ENCODE measurements at places on chromosomes 13 and 19.

DNA sequence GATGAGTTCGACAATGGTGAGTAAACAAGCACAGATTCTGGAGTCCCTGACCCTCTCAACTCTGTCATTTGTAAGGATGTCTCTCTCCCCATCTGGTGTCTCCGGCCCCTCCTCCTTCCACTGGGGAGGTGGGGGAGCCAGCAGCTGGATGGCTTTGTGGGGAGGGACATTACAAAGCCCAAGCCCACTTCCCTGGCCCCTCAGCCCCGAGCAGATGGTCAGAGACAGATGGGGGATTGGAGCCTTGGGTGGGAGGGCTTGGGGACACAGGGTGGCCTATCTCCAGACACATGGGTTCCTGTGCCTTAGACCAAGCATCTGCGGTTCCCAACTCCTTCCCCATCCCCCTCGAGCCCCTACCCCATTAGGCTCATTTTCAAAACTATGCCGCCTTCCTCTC lies 2.5 kb downstream of the TIMM50 start:
- DNase-seq, result no peak

DNA sequence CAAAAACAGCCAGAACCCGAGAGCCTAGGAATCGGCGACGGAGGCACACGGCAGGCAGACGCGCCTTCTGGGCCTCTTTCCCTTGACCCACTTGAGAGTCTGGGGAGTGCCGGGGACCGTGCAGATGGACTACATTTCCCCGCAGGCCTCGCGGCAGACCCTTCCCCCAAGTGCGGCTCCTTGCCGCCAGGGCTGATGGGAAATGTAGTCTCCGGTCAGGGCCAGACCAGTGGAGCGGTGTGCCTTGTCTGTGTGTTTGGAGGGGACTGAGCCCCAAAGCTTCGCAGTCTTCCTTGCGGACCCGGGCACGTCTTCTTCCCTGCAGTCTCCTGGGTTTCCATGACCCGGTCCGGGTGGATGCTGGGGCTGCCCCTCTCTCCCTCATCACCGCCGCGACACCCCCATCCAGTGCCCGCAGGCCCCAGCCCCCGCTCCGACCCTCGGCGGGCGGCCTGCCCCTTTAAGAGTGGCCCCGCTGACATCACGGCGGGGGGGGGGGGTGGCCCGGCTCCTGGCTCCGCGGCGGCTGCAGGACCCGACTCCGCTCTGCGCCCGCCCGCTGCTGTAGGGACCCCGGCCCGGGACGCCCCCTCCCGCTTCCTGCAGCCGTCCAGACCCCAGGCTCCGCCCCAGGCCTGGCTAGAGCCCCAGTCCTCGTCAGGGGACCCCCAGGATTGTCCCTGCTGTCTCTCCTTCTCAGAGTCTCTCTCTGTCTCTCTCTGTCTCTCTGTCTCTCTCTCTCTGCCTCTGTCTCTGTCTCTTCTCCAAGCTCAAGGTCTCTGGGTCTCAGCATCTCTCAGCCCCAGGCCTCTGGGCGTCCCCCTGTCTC lies 758 bp upstream of the CACNG7 start:
- DNase-seq, result peak; percentile 53

- no peak for DNase-seq
Measured at GRCh38 chr13:48511621-48512230, 21.2 kb downstream of the RCBTB2 start.

DNA sequence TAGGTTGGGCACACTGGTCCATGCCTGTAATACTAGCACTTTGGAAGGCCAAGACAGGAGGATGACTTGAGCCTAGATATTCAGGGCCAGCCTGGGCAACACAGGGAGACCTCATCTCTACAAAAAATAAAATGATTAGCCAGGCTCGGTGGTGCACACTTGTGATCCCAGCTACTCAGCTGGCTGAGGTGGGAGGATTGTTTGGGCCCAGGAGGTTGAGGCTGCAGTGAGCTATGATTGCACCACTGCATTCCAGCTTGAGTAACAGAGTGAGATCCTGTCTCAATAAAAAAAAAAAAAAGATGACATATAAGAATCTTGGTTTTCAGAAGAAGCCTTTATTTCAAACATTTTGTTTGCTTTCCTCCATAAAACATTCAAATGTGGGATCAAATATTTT lies 178.0 kb downstream of the LIG4 start:
- DNase-seq, result peak; percentile 32

DNA sequence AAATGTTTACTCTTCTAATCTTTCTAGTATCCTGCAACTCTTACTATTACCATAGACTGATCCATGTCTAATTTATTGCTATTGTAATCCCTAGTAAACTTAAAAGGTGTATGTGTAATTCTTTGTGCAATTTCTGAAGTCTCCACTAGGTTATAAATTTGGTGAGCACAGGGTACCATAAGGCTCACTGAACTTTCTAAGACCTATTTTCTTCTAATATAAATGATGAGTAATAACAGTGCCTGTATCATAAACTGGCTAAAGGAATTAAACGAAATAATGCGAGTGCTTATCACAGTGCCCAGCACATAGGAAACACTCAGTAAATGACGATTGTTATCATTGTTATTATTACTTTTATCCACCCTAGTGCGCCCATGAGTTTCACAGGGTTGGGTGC lies 119.1 kb downstream of the KLF12 start:
- peak; percentile 40 for DNase-seq
